Cardiac muscle cell (in vitro differentiated cells and primary cell): ENCODE measurements at places on chromosomes 4 and X. TPM values are rescaled to one million over a fixed set of nuclear protein-coding genes. Genes with fewer than 3 reads are reported as not detected.

The CYBB gene
- 0.42 and 0.60 TPM in 2 replicates for total RNA-seq

The AFAP1 gene
- 16.3 and 31.9 TPM in 2 replicates for total RNA-seq

The ABCG2 gene
- total RNA-seq: 0.04 TPM in 1 of 2 replicates, not detected in the other

The TMSB15A gene
- total RNA-seq: 3.8 and 13.2 TPM in 2 replicates

The TDO2 gene
- 0.57 and 2.6 TPM in 2 replicates for total RNA-seq

The JADE3 gene
- 5.1 and 8.6 TPM in 2 replicates for total RNA-seq

The GLOD5 gene
- total RNA-seq: not detected in 2 replicates

The PNMA6A gene
- total RNA-seq: 3.5 and 8.6 TPM in 2 replicates
